Stimulated activated CD8-positive, alpha-beta memory T cell treated with anti-CD3 and anti-CD28 coated beads, Interleukin-2, amount 100 ng/mL, for 1 hour (primary cell): ENCODE measurements at places on chromosomes 1 and 21.

DNA sequence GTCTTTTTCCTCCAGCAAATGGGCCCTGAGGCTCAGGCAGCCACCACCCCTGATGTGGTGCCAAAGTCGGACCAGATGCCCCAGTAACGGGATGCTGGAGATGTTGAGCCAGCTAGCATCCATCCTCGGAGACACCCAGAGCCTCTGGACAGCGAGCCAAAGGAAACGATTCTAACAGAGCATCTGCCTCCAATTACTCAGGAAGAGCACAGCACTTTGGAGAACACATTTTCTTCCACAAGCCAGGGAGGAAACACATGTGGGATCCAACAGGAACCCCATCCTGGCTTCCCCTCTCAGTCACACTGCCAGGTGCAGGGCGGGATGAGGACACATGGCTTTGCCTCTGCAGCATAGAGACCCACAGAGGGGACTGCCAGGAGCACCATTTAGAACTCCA, 44.9 kb downstream of the C1orf198 start:
- DNase-seq = no peak

- DNase-seq = no peak
These were observed at the start of gene KRTAP24-1 for GRCh38 chr21:30282850-30283249. Gene KRTAP24-1, minus strand, starts transcription at chr21:30282950. Its CDS starts 18 bp downstream, at chr21:30282932.

DNA sequence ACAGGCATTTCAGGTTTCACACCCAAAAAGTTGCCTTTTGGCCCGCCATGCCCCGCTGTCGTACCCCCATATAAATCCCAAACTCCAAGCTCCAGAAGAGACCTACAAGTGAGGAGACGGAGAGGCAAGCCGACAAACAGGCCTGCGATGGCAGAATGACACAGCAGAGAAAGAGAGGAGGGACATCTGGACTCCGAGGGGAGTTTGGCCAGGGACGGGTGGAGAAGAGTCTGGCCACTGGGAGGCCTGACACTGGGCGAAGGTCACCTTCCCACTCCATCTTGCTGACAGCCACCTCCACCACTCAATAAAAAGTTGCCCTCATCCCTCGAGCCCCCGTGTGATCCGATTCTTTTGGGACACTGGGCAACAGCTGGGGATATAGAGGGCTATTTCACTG, 1.9 kb upstream of the CFH start:
- DNase-seq = no peak

DNA sequence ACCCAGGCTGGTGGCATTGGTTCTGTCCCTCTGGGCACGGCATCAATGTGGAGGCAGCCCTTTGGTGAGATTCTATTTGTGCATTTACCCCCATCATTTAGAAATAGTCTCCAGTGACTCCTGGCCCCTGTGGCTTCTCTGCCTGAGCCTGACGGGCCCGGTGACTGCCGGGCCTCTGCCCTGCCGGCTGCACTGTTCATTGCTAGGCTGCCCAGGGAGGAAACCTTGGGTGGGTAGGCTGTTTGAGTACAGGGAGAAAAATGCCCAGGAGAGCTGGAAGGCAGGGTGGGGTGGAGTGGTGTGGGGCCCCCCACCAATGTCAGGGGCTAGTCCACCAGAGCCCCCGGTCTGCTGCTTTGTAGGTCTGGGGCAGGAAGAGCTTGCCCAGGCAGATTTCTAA, 23.4 kb upstream of the EDN2 start:
- no peak for DNase-seq

- no peak for DNase-seq
These were observed 48.0 kb downstream of the MARK1 start for GRCh38 chr1:220575718-220576497.

DNA sequence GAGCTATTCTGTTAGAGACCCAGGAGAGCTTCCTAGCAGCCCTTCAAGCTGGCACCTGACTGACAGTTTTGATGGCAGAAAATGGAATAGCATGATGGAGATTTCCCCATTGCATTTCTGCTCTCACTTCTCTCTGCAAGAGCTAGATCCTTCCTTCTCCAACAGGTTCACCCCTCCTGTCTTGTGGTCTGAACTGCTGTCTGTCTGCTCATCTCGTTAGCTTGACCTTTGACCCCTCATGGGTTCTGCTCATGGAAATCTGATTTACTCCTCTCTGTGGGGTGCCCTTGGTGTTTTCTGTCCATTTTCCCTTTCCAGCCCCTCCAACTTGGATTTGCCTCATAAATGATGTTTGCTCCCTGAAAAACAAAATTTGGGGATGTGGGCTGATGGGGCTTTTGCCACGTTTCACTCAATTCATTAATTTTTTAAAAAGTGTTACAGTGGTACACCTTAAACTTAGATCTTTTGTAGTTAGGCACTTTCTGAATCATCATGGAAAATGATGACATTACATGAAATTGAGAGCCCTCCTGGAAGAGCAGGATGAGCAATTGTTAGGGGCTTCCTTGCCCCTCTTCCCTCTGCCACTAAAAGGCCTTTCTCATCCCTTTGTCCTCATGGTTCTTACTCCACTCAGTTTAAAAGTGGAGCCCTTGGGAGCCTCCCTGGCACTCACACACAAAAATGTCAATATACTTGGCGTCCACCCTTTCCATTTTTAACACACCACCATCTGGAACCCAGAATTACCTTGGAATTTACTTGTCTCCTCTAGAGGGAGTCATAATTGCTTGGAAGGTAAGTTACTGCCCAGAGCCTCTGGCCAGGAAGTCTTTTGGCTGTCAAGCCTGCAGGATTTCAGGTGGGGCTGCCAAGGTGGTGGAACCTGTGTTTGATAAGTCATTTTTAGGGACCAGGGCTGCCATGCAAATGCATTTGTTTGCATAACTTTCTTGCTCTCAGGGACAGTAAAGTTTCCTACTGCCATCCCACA, 31.9 kb upstream of the IL19 start:
- no peak for DNase-seq

- DNase-seq = no peak
These were observed 1.8 kb upstream of the GBP5 start for GRCh38 chr1:89274411-89274857.

- DNase-seq = no peak
These were observed 220.7 kb downstream of the PDE4B start for GRCh38 chr1:66013371-66013770.

DNA sequence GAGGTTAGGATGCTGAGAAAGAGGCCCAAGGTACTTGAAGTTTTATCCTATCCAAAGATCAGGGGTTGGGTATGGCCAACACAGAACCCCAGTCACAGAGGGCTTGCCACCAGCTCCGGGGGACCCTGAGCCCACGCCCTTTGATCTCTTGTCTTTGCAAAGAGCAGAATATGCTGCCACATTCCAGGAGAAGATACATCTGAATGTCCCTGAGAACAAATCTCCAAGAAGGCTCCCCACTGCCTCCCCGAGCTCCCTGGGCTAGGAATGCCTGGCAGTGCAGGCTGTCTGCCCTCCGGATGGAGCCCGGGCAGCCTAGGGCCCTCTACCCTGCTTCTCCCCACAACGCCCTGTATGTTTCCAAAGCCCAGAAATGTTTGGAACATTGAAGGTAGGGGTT, 49.2 kb downstream of the AJAP1 start:
- no peak for DNase-seq

DNA sequence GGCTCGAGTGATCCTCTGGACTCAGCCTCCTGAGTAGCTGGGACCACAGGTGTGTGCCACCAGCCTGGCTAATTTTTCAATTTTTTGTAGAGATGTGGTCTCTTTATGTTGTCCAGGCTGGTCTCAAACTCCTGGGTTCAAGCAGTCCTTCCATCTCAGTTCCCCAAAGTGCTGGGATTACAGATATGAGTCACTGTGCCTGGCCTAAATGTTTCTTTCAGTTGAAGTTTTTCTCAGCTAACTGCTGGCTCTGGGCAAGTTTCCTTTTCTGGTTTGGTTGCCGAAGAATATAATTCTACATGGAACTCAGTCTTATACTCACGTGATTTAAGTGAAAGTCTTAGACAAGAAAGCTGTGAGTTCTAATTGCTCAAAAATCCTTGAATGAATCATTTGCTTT, 57.0 kb downstream of the SASS6 start:
- no peak for DNase-seq

- DNase-seq = no peak
These were observed 34.8 kb downstream of the ACOT7 start for GRCh38 chr1:6358757-6359201.

GRCh38 chr1:99133756-99134500, 129.3 kb upstream of the PLPPR5 start:
- DNase-seq = no peak

- DNase-seq = no peak
These were observed 58.0 kb downstream of the MATN1 start for GRCh38 chr1:30665216-30666010.

- no peak for DNase-seq
These were observed 62.0 kb downstream of the SIK1 start for GRCh38 chr21:43364851-43365424.

- DNase-seq = no peak
These were observed 131.6 kb downstream of the DMRTB1 start for GRCh38 chr1:53590531-53591515.

DNA sequence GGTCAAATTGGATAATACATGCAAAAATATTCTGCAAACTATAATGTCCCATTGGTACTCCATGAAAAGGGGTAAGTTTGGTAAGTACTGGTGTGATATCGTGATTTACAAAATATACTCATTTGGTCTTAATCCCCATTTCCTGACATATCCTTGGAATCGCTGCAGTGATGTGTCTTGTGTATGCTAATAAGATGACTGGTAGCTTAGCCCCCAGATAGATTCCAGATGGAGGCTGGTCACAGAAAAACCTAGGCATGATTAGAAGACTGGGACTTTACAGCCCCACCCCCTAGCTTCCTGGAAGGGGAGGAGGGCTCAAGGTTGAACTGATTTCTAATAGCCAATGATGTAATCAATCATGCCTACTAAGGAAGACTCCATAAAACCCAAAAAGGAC, 3.0 kb downstream of the VAMP4 start:
- DNase-seq = no peak

- no peak for DNase-seq
These were observed 25.5 kb downstream of the UTS2 start for GRCh38 chr1:7827126-7827955.

DNA sequence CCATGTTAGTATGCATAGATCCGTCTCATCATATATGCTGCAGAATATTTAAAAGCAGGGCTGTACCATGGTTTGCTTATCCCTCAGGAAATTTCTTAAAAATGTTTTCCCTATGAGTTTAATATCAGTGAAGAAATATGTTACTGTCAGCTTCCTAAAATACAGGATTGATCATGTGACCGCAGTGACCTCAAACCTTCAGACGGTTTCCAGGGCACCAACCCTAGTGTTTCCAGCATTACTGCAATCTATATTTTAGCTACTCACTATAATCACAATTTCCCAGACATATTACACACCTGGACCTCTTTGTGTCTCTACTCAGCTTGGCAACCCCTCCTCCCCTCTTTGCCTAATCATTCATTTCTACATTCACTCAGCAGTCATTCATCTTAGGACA, 7.7 kb upstream of the SDHB start:
- DNase-seq = no peak

DNA sequence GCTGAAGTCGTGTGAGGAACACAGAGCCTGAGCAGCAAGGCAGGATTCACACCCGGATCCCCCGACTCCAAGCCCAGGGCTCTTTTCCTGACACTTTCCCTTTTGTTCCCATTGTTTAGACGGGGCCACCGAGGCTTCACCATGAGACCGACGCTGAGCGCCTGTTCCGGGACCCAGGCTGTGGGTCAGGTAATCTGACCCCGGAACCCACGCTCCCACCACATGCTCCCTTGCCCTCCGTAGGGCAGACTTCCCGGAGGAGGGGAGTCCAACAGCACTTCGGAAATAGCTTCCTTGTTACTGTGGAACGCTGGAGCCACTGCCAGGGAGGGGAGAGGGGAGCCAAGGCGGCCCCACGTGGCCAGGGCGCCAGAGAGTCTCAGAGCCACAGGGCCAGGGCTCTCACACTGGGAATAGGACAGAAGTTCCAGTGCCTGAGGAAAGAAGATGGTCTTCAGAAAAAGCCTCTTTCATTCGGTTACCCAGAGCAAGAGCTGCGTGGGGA, 18.4 kb downstream of the RUNX3 start:
- no peak for DNase-seq

GRCh38 chr1:95951371-95952102, 717.5 kb downstream of the RWDD3 start:
- DNase-seq = no peak

- no peak for DNase-seq
These were observed 7.6 kb downstream of the MAN1C1 start for GRCh38 chr1:25624156-25624555.

GRCh38 chr1:153968408-153968807, 706 bp downstream of the CREB3L4 start:
- DNase-seq = no peak

- no peak for DNase-seq
These were observed 27.9 kb downstream of the RGS5 start for GRCh38 chr1:163174524-163175437.

DNA sequence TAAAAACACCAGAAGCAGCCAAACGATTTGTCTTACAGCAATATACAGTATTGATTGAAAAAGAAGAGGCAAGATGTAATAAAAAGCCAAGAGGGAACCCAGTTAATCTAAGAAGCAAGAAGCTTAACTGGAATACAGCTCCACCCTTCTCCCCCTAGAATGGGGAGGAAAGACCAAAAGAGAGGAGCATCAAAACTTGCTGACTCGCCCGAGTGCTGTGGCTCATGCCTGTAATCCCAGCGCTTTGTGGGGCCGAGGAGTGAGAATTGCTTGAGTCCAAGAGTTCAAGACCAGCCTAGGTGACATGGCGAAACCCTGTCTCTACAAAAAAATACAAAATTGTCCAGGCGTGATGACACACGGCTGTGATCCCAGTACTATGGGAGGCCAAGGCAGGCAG, 32.2 kb downstream of the BRWD1 start:
- no peak for DNase-seq

GRCh38 chr1:228471154-228471761, 15.9 kb upstream of the RNF187 start:
- DNase-seq = no peak

GRCh38 chr1:36154765-36155407, 1.1 kb upstream of the MAP7D1 start:
- DNase-seq = no peak

DNA sequence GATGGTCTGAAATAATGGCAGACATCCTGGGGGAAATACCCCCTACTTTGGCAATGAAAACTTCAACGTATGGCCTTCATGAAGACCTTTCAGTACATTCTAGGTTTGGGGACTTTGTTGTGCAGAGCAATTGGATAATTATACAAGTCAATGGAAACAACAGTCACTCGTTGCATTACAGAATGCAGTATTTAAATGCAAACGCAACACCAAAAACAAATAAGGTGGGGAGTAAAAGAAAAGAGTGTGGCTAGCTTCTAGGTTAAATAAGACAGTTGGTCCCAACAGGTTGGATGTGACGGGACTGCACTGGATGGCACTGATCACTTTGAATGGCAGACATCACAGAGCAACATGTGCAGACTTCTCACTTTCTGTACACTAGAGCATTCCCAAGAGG, 358.3 kb upstream of the GREM2 start:
- DNase-seq = no peak

- DNase-seq = no peak
These were observed 1.7 kb downstream of the KLHDC8A start for GRCh38 chr1:205355075-205355453.

DNA sequence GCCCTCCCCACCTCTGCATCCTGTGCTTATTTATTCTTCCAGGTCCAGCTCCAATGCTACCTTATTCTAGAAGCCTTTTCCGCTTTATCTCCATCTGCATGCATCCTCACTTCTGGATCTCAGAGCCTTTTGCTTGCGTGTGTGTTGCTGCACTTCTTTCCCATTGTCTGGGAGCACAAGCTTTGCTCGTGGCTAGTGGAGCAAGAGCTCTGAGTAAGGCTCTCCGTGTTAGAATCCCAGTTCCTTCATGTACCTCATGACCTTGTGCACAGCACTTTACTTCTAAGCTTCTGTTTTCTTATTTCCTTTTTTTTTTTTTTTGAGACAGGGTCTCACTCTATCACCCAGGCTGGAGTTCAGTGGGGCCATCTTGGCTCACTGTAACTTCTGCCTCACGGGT, 140.0 kb upstream of the POU3F1 start:
- no peak for DNase-seq
